ENCODE measurements at places on chromosomes 4 and X. TPM values are rescaled to one million over a fixed set of nuclear protein-coding genes. Genes with fewer than 3 reads are reported as not detected.

GRCh38 chr4:187004628-187005027 is 281.0 kb upstream of the FAT1 start:
- H3K27me3 ChIP-seq, result no peaks in the 10 kb centered on the region
- DNase-seq, result no peak
- H3K27ac ChIP-seq, result no peak overlapping the region
- H3K4me1 ChIP-seq, result no peaks in the 10 kb centered on the region
- H3K36me3 ChIP-seq, result no peaks in the 10 kb centered on the region

GRCh38 chrX:44514272-44514671 is 28.4 kb downstream of the FUNDC1 start:
- no peaks in the 10 kb centered on the region for H3K4me1 ChIP-seq
- no peaks in the 10 kb centered on the region for H3K36me3 ChIP-seq
- DNase-seq, result no peak
- H3K27me3 ChIP-seq, result no peaks in the 10 kb centered on the region

- H3K36me3 ChIP-seq, result no peaks in the 10 kb centered on the region
- H3K4me3 ChIP-seq, result no peak overlapping the region
- no peak for DNase-seq
- H3K27me3 ChIP-seq, result no peaks in the 10 kb centered on the region
Measured at GRCh38 chr4:2362266-2363055, 56.0 kb downstream of the ZFYVE28 start.

DNA sequence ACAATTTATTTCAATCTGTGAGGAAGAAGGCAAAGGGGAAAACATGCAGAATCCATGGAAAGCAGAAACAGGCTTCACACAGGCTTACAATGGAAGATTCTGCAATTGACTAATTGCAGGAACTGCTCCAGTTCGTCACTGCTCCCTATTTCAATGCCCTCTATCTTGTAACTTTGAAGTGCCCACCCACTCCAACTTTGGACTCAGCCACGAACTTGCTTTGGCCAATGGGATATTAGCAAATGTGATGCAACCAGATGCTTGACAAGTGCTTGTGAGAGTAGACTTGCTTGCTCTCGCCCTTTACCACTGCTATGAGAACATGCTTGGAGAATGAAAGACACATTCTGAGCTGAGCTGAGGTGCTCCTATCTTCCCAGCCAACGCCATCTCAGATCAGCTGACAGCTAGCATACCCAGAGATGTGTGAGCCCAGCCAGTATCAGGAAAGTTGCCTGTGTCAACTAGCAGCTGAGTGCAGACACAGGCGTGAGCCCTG is 105.7 kb upstream of the PTCHD1 start:
- no peaks in the 10 kb centered on the region for H3K27me3 ChIP-seq
- no peaks in the 10 kb centered on the region for H3K36me3 ChIP-seq
- no peaks in the 10 kb centered on the region for H3K4me1 ChIP-seq
- DNase-seq, result no peak
- no peak overlapping the region for H3K27ac ChIP-seq

The NUP62CL gene
- 4.4 TPM for total RNA-seq

The SORBS2 gene
- total RNA-seq, result 118 TPM

The TCEAL7 gene
- 83.2 TPM for total RNA-seq
